ENCODE measurements at places on chromosomes 11 and 22.

GRCh38 chr22:30225220-30225927 lies 21.2 kb downstream of the LIF start:
- DNase-seq, result no peak

DNA sequence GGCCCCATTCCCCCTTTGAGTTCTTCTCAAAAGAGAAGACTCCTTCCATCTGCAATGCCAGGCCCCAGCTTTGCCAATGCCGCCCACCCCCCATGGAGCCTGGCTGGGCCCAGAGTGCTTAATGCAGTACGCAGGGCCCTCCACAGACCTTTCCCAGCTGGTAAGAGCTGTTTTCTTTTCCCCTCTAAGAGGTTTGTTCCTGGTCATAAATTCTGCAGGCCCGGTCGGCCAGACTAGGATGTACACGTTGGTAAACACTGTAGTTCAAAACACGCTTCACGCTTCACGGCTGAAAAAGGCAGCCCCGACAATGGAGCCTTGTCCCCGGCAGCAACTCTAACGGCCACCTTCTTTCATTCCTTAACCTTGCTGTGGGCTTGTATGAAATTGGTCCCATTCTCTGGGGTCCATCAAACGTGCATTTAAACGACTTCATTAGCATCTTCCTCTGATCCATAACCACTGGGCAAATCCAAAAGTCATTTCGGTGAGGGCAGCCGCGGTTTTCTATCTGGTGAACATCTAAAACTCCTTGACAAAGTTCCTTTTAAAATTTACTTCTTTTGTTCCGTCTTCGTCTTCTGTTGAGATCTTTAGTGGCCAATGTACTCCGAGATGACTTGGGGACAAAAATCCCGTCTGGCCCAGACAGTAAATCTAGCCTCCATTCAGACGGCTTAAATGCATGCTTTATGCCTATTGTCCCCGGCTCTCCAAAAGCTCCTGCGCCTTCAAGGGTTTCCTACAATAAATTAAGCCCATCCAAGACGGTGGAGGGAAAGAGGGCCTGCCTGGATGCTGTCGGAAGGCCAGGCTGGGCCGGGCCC lies 60.0 kb upstream of the MYEOV start:
- no peak for DNase-seq

DNA sequence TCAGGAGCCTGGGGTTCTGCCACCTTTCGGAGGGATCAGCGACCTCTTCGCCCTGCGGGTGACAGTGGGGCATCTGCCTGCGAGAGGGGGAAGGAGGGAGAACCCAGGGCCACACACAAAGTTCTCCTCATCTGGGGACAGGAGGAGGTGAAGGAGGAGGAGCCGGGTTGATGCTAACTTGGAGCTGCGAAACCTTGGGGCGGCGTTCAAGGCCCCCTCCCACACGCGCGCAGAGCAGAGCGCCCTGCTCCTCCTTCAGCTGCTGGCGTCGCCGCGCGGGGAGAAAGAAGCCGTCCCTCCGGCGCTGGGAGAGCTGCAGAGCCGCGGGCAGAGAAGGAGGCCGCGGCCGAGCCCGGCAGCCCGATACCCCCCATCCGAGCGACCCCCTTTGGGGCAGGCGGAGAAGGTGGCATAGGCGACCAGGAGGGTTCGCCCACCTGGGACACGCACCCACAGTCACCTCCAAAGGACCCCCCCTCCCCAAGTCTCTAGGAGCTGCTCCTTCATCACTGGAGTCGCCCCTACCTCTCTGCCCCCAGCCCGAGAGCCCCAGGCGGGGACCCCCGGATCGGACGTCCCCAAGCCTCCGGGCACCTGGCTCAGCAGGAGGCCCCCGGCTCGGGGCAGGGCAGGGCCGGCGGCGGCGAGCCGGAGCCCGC lies at the start of gene RASD2:
RASD2 (plus strand) TSS at position 237 of the 659 bp plus-strand sequence. CDS start 5,979 bp downstream, outside the sequence.
- DNase-seq, result peak; percentile 18

- DNase-seq, result no peak
Measured at GRCh38 chr11:14218728-14219127, 140.3 kb downstream of the RRAS2 start.

DNA sequence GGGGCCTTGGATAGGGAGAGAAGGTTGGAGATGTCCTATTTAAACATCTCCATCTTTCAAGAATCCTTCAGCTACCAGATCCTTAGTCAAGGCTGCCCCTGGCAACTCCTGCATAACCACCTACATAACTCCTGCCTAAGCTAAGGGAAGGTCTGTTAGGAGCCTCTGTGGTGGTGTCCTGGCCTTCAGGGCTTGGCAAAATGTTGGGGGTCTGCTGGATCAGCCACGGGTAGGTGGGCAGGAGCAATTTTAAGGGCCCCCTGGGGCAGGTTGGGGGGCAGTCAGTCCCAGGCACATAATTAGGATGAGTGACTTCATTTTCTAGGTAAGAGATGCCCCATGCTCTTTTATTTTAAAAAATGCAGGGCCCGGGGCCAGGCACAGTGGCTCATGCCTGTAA lies 25.9 kb downstream of the USH1C start:
- no peak for DNase-seq

GRCh38 chr22:40300884-40301672 lies 45.2 kb upstream of the ADSL start:
- DNase-seq, result no peak

DNA sequence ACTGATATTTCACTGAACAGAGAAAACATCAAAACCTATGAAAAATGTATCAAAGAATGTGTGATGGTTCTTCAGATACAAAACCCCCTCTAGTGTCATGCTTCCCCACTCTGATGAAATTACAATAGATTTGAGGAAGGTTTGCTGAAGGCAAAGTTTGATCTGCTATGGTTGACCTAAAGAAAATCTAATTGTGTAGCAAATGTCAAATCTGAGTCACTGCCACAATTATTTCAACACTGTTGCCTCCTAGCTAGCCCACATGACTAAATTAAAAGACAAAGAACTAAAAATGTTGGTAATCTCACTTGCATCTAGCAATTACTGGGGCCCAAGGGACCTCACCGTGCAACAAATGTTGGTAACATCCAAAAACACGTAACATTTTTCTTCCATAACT lies 728.0 kb downstream of the DLG2 start:
- DNase-seq, result no peak
